ENCODE measurements at places on chromosomes 1 and 21.

GRCh38 chr1:41773144-41773591, 145.6 kb downstream of the HIVEP3 start:
- DNase-seq, result peak; percentile 8

- DNase-seq, result no peak
Measured at GRCh38 chr21:36027347-36027746, 33.0 kb downstream of the SETD4 start.

GRCh38 chr1:21022279-21023040, 154.2 kb downstream of the EIF4G3 start:
- peak; percentile 51 for DNase-seq

GRCh38 chr1:9344426-9345200, 51.9 kb downstream of the SPSB1 start:
- DNase-seq, result no peak

GRCh38 chr1:159943908-159944622, 1.3 kb downstream of the IGSF9 start:
- DNase-seq, result no peak

GRCh38 chr1:150613061-150613920, 16.1 kb downstream of the ENSA start:
- peak; percentile 45 for DNase-seq

DNA sequence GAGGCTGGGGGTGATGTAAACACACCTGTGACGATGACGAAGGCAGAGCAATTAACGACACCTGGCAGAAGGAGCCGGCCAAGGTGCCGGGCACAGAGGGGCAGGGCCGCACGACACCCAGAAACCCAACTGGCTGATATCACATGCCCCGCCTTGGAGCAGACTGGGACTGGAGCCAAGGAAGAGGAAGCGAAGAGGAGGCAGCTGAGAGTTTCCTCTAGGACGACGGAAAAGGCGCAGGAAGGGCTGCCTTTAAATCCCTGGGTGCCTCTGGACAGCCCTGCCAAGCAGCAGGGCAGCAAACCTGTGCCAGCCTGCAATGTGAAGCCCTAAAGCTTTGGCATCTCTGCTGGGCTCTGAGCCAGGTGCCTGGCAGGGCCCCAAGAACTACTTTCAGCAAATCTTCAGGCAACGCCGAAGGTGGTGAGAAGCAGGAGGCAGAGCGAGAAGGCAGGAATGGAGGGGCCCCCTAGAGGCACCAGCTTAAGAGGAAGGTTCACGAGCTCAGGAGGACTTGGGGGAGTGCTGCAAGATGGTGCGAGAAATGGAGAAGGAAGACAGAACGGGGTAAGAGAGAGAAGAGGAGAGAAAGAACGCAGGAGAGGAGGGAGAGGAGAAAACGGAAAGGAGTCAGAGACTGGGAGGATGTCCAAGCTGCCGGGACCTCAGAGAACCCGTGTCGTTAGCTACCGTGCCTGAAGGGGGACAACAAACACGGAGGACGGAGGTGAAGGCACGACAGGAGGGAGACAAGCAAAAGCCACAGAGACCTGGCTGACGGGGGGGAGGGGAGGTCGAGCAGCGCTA, 25.3 kb upstream of the PEF1 start:
- DNase-seq, result peak; percentile 83

DNA sequence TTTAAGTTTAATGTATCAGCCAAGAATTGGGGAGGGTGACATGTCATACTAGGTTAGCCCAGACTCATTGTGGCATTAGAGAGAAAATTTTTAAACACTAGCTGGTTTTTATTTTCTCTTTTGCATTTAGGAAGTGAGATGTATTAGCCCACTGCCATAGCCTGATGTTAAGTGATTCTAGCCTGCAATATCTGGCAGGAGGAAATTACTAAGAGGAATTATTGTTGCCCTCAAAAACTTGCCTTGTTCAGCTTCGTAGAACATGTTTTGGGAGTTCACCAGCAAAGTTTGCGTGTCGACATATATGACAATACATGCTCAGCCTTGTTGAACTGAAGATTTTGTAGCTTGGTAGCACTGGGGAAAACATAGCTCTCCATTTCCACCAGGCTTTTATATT, 12.5 kb downstream of the ADAM30 start:
- no peak for DNase-seq

GRCh38 chr1:156356875-156357534, 12.0 kb upstream of the RHBG start:
- DNase-seq, result peak; percentile 93

DNA sequence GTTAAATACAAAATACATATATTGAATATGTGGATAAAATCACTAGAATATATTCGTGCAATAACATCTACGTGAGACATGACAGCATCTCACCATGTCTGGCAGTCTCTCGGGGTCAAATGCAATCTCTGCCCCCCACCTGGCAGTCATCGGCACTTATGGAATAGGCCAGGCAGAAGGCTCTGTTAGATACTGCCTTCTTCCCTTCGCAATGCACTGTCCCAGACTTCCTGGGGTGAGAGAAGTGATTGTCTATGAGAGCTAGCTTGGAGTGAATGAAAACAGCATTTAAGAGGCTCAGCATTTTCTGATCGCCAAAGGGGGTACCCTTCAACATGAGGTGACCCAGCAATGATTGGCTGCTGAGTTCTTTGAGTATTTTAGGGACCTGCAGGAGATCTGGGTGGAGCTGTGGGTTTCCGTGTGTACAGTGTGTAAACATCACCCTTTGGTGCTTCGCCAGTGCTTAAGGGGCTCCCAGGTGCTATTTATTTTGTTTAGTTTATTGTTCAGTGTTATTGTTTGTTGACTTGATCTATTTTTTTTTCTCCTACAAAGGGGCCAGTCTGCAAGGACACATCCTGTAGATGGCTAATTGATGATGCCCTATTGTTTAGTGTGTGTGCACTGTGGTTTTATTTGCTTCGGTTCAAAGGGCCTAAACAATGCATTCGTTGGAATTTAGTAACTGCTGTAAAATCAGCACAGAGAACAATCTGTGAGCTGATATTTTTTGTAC, 10.2 kb downstream of the ERG start:
- no peak for DNase-seq

GRCh38 chr1:26784023-26784871, 3.5 kb upstream of the PIGV start:
- DNase-seq, result no peak

- no peak for DNase-seq
Measured at GRCh38 chr1:15465674-15466073, 9.1 kb downstream of the CELA2A start.

DNA sequence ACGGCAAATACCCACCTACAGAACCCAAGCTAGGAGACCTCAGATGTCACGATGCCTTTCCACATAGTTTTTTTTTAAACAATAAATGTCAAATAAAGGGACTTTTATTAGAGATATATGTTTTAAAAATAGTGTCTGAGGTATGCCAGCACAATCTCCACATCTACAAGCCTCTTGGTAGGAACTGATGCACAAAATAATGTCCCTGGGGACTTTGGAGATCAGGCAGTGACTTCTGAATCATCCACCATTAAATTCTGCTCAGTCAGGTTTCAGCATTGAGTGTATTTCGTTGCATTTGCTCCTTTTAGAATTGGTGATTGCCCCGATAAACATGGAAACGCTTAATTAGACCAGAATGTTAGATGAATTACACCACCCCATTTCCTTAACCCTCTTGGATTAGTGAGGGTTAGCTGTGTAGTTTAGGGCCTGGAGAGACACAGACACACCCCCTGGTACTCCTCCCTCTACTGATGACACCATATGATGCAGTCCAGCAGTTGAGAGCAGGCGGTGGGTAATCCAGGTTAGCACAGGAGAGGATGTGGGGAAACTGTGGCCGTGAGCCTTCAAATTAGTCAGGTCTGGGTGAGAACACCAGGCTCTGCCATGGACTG, 33.6 kb downstream of the LGR6 start:
- no peak for DNase-seq

DNA sequence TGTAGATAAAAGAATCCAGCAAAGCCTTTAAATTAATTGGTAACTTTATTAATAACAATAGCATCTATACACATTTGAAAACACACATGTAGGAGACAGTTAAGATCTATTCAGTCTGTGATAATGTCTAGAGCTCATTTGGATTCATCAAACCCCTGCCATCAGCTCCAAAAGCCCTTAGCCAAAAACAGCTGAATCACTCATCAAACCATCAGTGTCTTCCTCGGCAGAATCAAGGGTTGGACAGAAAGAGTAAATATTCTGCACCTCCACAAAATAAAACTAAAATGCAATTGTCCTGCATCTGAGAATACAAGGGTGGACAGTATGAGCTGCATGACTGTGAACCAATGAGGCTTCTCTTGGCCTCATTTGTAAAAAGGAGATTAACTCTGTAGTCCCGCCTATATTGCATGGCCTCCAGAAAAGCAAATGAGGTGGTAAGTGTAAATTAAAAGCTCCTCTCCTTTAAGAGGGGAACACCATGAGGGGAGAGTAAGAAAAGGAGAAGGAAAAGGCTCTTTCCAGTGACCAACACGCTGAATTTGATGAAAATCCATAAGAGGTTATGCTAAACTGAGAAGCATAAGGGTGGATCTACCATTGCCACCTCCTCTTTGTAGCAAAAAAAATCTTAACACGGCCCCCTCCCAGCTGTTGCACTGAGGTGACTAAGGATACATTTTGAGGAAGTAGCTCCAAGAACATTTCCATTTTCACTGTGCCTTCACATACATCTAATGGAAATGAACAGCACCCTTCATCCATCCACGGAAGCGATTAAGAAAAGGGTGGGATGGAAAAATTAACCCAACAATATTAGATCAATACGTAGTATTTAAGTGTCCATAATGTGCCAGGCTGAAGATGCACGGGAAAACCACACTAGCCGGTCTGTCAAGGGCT, 14.7 kb upstream of the BOLA1 start:
- peak; percentile 24 for DNase-seq

- DNase-seq, result no peak
Measured at GRCh38 chr1:207035877-207036551, 3.5 kb upstream of the C1orf116 start.

GRCh38 chr1:81550753-81551152, 250.0 kb upstream of the ADGRL2 start:
- peak; percentile 54 for DNase-seq

DNA sequence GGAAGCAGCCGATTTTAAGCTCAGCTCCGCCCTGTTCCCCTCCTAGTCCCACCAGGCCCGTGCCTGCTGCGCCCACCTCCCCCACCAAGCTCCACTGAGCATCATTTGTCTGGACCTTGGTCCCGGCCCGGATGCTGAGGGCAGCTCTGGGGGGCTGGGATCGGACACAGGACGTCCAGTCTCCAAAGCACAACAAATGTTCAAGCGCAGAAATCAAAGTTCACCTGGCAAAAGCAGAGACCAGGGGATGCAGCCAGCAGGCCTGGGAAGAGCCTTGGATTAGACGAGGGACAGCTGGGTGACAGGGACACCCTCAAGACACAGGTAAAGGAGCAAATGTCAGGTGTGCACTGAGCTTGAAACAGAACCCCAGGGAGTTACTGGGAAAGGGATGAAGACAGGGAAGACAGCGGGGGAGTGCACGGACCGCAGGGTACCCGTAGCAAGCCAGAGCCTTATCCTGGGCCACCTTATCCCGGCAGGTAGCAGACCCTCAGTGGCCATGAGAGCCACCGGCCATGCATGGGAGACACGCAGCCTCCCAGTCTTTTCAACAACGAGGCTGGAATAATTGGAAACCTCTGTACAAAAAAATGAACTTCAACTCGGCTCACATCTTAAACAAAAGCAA, 22.2 kb upstream of the TMEM52 start:
- DNase-seq, result no peak

DNA sequence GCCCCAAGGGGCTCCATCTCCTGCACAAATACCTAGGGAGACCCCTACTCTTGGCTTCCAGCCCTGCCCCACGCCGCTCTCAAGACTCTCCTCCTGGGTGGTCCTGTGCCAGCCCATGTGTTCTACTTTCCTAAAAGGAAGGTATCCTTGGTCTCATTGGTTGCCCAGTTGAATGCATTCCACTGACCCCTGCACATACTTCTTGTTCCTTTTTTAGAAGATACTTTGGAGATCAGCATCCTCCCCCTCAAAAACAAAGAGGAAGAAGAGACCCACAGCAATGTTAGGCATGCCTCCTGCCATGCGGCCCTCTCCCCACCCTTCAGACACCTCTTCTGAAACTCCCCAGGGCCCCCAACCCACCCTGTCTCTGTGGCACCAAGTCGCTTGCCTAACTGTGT, 4.1 kb downstream of the SLAMF9 start:
- no peak for DNase-seq

GRCh38 chr1:230749150-230749549, 2.0 kb downstream of the CAPN9 start:
- no peak for DNase-seq

- no peak for DNase-seq
Measured at GRCh38 chr1:191582169-191582568, 576.1 kb upstream of the RGS18 start.

Measured in Calu3 (cell line).